T-helper 17 cell (primary cell): ENCODE measurements at places on chromosomes 11 and 22. TPM values are rescaled to one million over a fixed set of nuclear protein-coding genes. Genes with fewer than 3 reads are reported as not detected.

Gene C11orf16
- not detected for total RNA-seq

Gene APBB1
- 60.0 TPM for total RNA-seq

Gene SPON1
- 7.3 TPM for total RNA-seq

Gene GDPD4
- total RNA-seq = not detected

Gene PANX2
- not detected for total RNA-seq

Gene RASSF10
- not detected for total RNA-seq

Gene CALCA
- total RNA-seq = not detected

Gene SPDYC
- 0.68 TPM for total RNA-seq

Gene CHST1
- total RNA-seq = not detected

Gene API5
- 71.7 TPM for total RNA-seq

Gene OR4A47
- not detected for total RNA-seq

Gene TRIM51
- not detected for total RNA-seq

Gene ANO3
- total RNA-seq = not detected

Gene IFITM10
- total RNA-seq = 0.90 TPM

Gene RNF121
- total RNA-seq = 23.4 TPM

Gene MS4A15
- not detected for total RNA-seq

Gene SLC35F2
- total RNA-seq = 9.1 TPM

GRCh38 chr11:47285969-47286770 is 16.2 kb downstream of the MADD start:
- H3K36me3 ChIP-seq = peaks cover 18% of the 10 kb centered on the region
- DNase-seq = no peak
- H3K4me3 ChIP-seq = no peak overlapping the region
- H3K27ac ChIP-seq = no peak overlapping the region

GRCh38 chr11:122681735-122682134 is 26.2 kb downstream of the UBASH3B start:
- H3K4me3 ChIP-seq = no peak overlapping the region
- peaks cover 4% of the 10 kb centered on the region for H3K36me3 ChIP-seq
- peaks cover 19% of the 10 kb centered on the region for H3K4me1 ChIP-seq
- H3K27me3 ChIP-seq = no peaks in the 10 kb centered on the region
- no peak for DNase-seq
- H3K27ac ChIP-seq = no peak overlapping the region

DNA sequence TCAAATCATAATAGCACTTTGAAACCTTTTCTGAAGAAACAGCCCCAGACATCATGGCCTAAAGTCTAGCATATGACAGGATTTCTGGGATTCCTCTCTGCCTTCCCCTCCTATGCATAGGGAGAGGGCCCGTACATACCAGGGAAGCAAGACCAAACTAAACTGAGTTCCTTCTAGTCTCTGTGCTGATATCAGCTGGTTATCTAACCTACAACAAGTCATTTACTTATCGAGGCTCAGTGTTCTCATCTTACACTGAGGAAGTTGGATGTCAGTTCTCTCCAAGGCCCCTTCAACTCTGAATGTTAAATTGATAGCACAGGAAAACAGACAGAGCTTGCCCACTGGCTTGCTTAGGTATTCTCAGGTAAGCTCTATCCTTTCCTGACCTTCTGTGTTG is 17.0 kb upstream of the GRIK4 start:
- DNase-seq = no peak
- H3K27ac ChIP-seq = no peak overlapping the region
- peaks cover 2% of the 10 kb centered on the region for H3K4me1 ChIP-seq
- peaks cover 40% of the 10 kb centered on the region for H3K27me3 ChIP-seq

- no peak overlapping the region for H3K4me3 ChIP-seq
- H3K36me3 ChIP-seq = no peaks in the 10 kb centered on the region
- DNase-seq = no peak
- H3K4me1 ChIP-seq = no peaks in the 10 kb centered on the region
- no peaks in the 10 kb centered on the region for H3K27me3 ChIP-seq
Measured at GRCh38 chr11:127223026-127223425, 222.5 kb upstream of the KIRREL3 start.

DNA sequence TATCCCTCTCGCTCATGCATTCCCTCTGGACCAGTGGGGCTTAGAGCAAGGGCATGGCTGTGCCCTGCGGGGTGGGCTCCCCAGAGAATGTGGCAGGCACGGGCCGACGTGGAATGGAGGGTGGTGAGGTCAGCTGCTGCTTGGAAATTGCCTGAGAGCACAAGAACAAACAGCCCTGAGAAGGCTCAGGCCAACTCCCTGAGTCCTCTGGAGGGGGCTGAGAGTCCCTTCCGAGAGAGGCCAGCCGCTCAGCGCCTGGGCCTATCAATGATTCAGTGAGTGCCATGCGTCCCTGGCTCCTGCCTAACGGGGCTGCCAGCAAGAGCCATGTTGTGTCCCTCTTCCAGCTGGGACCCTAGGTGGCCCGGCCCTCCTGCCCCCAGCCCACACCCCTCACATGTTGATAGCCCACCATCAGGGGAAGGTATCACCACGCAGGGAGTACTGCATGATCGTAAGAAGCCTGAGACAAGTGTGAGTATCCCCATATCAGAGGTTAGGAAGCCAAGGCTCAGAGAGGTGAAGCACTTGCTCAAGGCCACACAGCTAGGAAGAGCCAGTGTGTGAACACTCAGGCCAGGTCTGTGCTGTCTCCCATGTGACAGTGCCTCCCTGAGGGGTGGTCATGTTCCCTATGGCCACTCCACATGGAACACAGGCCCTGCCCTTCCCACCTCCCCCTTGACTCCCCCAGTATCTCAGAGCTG is 55.8 kb downstream of the NECTIN1 start:
- no peak for DNase-seq
- peaks cover 3% of the 10 kb centered on the region for H3K36me3 ChIP-seq
- no peaks in the 10 kb centered on the region for H3K27me3 ChIP-seq
- H3K27ac ChIP-seq = peak overlapping the region; percentile 59
- H3K4me3 ChIP-seq = no peak overlapping the region

GRCh38 chr11:110522471-110522870 is 92.7 kb downstream of the FDX1 start:
- H3K4me3 ChIP-seq = no peak overlapping the region
- no peak overlapping the region for H3K27ac ChIP-seq
- no peaks in the 10 kb centered on the region for H3K27me3 ChIP-seq

DNA sequence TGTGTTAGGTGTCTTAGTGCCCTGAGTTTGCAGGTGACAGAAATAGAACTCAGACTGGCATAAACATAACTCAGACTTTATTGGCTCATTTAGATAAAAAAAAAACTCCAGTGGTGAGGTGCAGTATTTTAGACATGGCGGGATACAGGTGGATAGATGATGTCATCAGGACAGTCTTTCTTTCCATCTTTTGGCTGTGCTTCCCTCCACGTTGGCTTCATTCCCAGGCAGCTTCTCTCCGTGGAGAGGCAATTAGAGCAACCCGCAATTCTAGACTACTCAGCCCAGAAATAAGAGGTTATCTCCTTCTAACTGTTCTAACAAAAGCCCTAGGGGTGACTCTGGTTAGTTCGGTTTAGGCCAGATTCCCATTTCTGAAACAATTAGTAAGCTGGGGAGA is 40.5 kb downstream of the NCAM1 start:
- H3K36me3 ChIP-seq = no peaks in the 10 kb centered on the region
- H3K4me3 ChIP-seq = no peak overlapping the region
- no peak for DNase-seq
- peaks cover under 1% of the 10 kb centered on the region for H3K27me3 ChIP-seq
- no peak overlapping the region for H3K27ac ChIP-seq

- H3K36me3 ChIP-seq = peaks cover under 1% of the 10 kb centered on the region
- H3K4me3 ChIP-seq = no peak overlapping the region
- no peak for DNase-seq
- H3K27me3 ChIP-seq = no peaks in the 10 kb centered on the region
Measured at GRCh38 chr11:128604723-128605122, 17.4 kb upstream of the ETS1 start.

- no peak for DNase-seq
- H3K36me3 ChIP-seq = no peaks in the 10 kb centered on the region
- H3K27me3 ChIP-seq = no peaks in the 10 kb centered on the region
- no peaks in the 10 kb centered on the region for H3K4me1 ChIP-seq
- no peak overlapping the region for H3K27ac ChIP-seq
- no peak overlapping the region for H3K4me3 ChIP-seq
Measured at GRCh38 chr11:106821291-106821690, 197.0 kb downstream of the GUCY1A2 start.

- no peaks in the 10 kb centered on the region for H3K27me3 ChIP-seq
- H3K4me1 ChIP-seq = peaks cover 4% of the 10 kb centered on the region
- H3K36me3 ChIP-seq = peaks cover 3% of the 10 kb centered on the region
Measured at GRCh38 chr11:43709689-43710088, 29.2 kb downstream of the HSD17B12 start.

DNA sequence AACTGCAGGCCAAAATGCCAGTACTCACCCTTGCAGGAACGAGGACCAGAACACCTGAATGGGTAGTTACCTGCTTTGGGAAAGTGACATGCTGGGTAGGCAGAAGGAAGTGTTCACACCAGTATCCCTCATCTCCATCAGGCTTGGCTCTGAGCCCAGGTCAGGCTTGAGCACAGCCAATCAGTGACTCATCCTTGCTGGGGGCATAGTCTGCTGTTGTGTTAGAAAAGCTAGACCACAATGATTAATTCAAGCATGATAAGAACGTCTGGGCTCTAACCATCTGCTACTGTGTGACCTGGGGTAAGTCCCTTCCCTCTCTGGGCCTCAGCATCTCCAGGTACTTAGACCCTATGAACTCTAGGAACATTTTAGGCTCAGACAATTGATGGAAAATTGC is 450.4 kb downstream of the MIAT start:
- no peaks in the 10 kb centered on the region for H3K4me1 ChIP-seq
- H3K4me3 ChIP-seq = no peak overlapping the region
- peaks cover 2% of the 10 kb centered on the region for H3K36me3 ChIP-seq

DNA sequence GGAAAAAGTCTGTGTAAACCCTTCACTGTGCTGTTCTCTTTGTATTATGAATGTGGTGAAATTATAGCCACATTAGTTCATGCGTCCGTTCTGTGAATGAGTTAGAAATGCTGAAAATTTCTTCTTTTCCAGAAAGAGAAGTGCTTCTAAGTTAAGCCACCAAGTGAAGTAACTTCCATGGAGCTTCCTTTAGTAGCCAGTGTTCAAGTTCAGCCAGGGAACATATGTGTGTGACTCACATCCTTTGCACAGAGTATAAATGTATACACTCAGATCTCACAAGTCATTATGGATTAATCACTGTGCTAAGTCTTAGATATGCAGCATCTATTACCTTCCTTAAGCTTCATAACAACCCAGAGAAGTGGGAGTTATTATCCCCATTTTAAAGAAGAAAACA is 3.1 kb upstream of the MMP8 start:
- no peak for DNase-seq
- H3K27me3 ChIP-seq = no peaks in the 10 kb centered on the region
- H3K4me3 ChIP-seq = no peak overlapping the region
- no peaks in the 10 kb centered on the region for H3K36me3 ChIP-seq

DNA sequence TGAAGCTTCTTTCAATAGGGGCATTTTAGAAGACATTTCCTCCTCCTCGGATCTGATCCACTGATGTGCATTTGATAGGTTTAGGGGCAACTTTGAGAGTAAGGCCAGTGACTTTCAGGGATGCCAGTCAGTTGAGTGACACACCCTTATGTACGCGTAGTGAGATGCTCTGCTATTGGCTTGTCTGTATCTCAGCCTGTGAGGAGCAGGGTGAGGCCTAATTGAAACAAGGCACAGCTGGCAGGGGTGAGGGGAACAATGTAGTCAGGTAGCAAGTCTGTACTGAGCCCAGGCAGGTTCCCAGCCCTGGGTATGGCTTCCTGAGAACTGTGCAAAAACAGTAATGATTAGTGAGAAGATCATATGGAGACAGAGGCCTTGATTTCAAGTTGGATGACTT is 61.5 kb downstream of the STIM1 start:
- peak overlapping the region; percentile 85 for H3K27ac ChIP-seq
- no peak for DNase-seq
- peaks cover 51% of the 10 kb centered on the region for H3K4me1 ChIP-seq
- H3K27me3 ChIP-seq = no peaks in the 10 kb centered on the region
- H3K36me3 ChIP-seq = no peaks in the 10 kb centered on the region
- H3K4me3 ChIP-seq = peak overlapping the region; percentile 39

GRCh38 chr11:63770763-63771162 is 2.2 kb upstream of the ZFTA start:
- DNase-seq = no peak
- H3K27ac ChIP-seq = no peak overlapping the region
- peaks cover 15% of the 10 kb centered on the region for H3K27me3 ChIP-seq
- H3K4me3 ChIP-seq = no peak overlapping the region

DNA sequence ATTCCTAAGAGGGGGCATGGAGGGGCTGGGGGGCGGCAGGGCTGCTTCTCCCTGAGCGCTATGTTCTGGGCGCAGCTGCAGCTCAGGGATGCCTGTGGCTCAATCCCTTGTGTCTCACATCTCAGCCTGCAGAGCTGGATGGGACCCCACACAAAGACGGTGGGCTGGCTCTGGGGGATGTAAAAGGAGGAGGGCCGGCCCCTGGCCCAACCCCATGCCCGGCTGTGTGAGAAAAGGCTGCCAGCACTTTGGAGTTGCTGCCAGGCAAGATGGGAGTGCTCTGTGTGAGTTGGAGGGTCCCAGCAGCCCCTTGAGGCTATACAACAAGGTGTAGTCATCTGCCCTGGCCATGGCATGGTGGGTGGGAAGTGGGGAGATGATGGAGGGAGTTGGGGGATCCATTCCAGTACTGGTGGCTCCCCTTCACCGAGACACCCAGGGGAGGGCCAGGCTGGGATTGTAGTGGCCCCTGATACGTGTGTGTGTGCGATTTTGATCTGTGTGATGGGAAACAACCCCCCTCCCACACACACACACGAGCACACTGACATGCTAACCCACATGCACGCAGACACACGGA is 1.3 kb upstream of the TBX10 start:
- DNase-seq = no peak
- no peak overlapping the region for H3K27ac ChIP-seq
- peaks cover 5% of the 10 kb centered on the region for H3K27me3 ChIP-seq
- H3K4me1 ChIP-seq = peaks cover 7% of the 10 kb centered on the region
- H3K4me3 ChIP-seq = no peak overlapping the region

GRCh38 chr22:22243033-22243680 is 1.4 kb upstream of the VPREB1 start:
- no peak overlapping the region for H3K27ac ChIP-seq
- H3K4me1 ChIP-seq = peaks cover 6% of the 10 kb centered on the region
- peaks cover 5% of the 10 kb centered on the region for H3K36me3 ChIP-seq
- DNase-seq = no peak
- H3K27me3 ChIP-seq = peaks cover 36% of the 10 kb centered on the region
- H3K4me3 ChIP-seq = no peak overlapping the region

GRCh38 chr22:35708453-35708852 is 9.2 kb upstream of the APOL5 start:
- H3K4me1 ChIP-seq = peaks cover 6% of the 10 kb centered on the region
- H3K4me3 ChIP-seq = no peak overlapping the region
- no peak for DNase-seq
- H3K36me3 ChIP-seq = peaks cover 2% of the 10 kb centered on the region
- no peaks in the 10 kb centered on the region for H3K27me3 ChIP-seq

DNA sequence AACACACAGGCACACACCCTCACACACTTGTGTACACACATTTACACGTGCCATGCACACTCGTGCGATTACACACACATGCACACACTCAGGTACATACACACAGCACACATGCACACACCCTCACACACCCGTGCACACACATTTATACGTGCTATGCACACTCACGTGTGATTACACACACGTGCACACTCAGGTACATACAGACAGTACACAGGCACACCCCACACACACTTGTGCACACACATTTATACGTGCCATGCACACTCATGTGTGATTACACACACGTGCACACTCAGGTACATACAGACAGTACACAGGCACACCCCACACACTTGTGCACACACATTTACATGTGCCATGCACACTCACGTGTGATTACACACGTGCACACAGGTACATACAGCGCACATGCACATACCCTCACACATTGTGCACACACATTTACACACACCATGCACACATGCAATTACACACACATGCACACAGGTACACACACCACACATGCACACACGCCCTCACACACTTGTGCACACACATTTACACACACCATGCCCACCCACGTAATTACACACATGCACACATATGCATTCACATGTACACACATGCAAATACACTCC is 4.6 kb downstream of the IFITM10 start:
- no peak overlapping the region for H3K4me3 ChIP-seq
- peaks cover 14% of the 10 kb centered on the region for H3K4me1 ChIP-seq
- H3K27ac ChIP-seq = no peak overlapping the region
- peaks cover 15% of the 10 kb centered on the region for H3K27me3 ChIP-seq
